Right cardiac atrium (tissue), 5 donors: ENCODE measurements at places on chromosomes 6 and 20. TPM values are rescaled to one million over a fixed set of nuclear protein-coding genes. Genes with fewer than 3 reads are reported as not detected.

Gene CST4
- not detected for total RNA-seq

Gene EXOC2
- total RNA-seq: 15.3 TPM

Gene NTSR1
- total RNA-seq: 0.06 TPM

Gene SAMD10
- 3.3 TPM for total RNA-seq

Gene LPA
- not detected for total RNA-seq

Gene DDX39B
- 196 TPM for total RNA-seq

Gene PNLDC1
- not detected for total RNA-seq

Gene TP53TG5
- 0.82 TPM for total RNA-seq

Gene OOEP
- 0.36 TPM for total RNA-seq

Gene BTN1A1
- not detected for total RNA-seq

Gene SOX18
- 28.7 TPM for total RNA-seq

Gene PNPLA1
- not detected for total RNA-seq

Gene IL17F
- total RNA-seq: not detected

Gene POFUT1
- total RNA-seq: 29.3 TPM

Gene SLC26A8
- total RNA-seq: 0.29 TPM
